Activated naive CD8-positive, alpha-beta T cell treated with anti-CD3 and anti-CD28 coated beads, Interleukin-2, amount 10 ng/mL, durations not matched to agents 7 days and 5 days (primary cell): ENCODE measurements at places on chromosomes 11 and 22. TPM values are rescaled to one million over a fixed set of nuclear protein-coding genes. Genes with fewer than 3 reads are reported as not detected.
A peak's percentile ranks its signal among the peaks of the same experiment; 100 is the strongest.

GRCh38 chr11:35651263-35651662 is 11.3 kb upstream of the TRIM44 start:
- DNase-seq, result no peak
- peaks cover 27% of the 10 kb centered on the region for H3K27me3 ChIP-seq
- no peaks in the 10 kb centered on the region for H3K36me3 ChIP-seq

DNA sequence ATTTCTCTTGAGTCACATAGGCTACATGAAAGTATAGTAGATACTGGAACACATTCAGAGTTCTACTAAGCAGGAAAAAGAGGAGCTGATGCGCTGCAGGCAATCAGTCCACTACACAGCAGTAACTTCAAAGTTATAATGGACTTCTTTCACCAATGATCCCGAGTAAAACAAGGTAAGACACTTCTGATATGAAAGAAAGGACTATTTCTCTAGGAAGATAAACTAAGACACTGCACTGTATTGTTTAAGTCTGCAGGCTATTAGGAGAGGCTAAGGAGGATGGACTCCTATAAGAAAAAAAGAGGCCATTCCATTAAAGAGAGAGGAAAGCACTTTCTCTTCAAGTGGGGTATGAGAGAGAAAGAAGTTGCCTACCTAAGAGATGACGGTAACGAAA is 31.6 kb upstream of the ARL14EP start:
- peaks cover 10% of the 10 kb centered on the region for H3K4me1 ChIP-seq
- no peak overlapping the region for H3K4me3 ChIP-seq
- no peak for DNase-seq
- H3K27me3 ChIP-seq, result peaks cover 4% of the 10 kb centered on the region
- peaks cover 1% of the 10 kb centered on the region for H3K36me3 ChIP-seq
- H3K27ac ChIP-seq, result no peak overlapping the region

Gene SCUBE2
- total RNA-seq, result not detected

Gene ANO9
- total RNA-seq, result 115 TPM

DNA sequence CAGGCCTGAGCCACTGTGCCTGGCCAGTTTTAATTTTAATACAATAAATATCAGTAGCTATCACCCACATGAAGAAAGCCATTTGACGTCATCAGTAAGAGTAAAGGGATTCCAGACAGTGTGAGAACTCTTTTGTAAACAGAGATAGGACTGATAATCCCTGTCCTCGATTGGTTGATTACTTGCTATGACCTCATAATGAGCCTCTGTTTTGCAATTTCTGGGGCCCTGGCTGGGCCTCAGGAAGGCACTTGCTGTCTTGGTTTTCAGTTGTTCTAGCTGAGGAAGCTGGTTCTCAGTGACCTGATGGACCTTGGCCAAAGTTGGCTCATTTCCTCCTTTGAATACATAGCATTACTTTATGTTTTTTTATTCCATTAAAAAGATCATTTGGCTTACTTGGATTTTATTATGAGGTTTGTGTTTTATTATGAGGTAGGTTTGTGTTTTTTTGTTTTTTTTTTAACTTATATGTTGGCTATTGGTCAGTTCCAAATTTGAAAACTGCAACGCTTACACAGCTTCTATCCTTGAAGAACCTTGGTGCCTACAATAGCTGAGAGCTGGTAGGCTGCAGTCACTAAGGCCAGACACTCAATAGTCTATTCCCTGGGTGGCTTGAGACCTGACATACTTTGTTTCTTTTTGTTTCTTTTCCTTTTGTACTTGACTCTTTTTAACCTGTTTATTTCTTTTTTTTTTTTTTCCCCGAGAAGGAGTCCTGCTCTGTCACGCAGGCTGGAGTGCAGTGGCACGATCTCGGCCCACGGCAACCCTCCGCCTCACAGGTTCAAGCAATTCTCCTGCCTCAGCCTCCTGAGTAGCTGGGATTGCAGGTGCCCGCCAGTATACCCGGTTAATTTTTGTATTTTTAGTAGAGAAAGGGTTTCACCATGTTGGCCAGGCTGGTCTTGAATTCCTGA is 20.0 kb downstream of the MARK2 start:
- H3K36me3 ChIP-seq, result peaks cover 25% of the 10 kb centered on the region
- no peak overlapping the region for H3K4me3 ChIP-seq
- H3K27me3 ChIP-seq, result no peaks in the 10 kb centered on the region
- DNase-seq, result no peak
- no peak overlapping the region for H3K27ac ChIP-seq

DNA sequence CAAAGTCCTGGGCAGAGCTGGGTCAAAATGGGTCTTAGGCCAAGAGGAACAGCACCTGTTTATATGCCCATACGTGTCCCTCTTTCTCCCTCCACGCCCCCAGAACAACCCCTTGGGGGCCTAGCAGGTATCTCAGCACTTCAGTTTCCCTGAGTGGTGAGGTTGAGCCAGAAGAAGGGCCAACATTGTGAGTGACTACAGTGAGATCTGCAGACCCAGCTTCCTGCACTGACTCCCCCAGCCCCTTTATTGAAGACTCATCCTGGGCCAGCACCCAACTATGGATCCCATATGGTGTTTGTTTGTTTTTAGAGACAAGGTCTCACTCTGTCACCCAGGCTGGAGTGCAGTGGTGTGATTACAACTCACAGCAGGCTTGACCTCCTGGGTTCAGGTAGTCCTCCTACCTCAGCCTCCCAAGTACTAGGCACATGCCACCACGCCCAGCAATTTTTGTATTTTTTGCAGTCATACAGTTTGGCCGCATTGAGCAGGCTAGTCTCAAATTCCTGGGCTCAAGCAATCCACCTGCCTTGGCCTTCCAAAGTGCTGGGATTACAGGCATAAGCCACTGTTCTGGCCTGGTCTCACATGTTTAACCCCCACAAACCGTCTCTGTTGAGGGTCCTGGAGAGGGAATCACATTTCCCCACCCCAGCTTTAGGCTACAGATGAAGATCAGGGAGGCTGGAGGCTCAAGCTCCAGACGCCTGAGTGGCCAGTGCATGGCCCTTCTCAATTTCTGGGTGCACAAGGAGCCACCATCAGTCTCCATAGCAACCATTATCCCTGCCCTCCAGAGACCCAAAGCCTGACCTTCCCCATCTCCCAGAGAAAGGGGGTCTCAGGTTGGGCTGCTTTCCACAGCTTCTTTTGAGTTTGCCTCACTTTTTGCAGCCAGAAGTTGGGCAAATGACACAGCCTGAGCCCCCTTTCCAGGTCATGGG is 1.7 kb upstream of the LARGE2 start:
- no peak for DNase-seq
- peak overlapping the region; percentile 50 for H3K4me3 ChIP-seq
- H3K36me3 ChIP-seq, result peaks cover 4% of the 10 kb centered on the region
- peaks cover 20% of the 10 kb centered on the region for H3K4me1 ChIP-seq
- H3K27ac ChIP-seq, result no peak overlapping the region
- peaks cover 19% of the 10 kb centered on the region for H3K27me3 ChIP-seq

Gene TMEM191C
- 5.4 TPM for total RNA-seq

Gene APOA4
- total RNA-seq, result not detected

DNA sequence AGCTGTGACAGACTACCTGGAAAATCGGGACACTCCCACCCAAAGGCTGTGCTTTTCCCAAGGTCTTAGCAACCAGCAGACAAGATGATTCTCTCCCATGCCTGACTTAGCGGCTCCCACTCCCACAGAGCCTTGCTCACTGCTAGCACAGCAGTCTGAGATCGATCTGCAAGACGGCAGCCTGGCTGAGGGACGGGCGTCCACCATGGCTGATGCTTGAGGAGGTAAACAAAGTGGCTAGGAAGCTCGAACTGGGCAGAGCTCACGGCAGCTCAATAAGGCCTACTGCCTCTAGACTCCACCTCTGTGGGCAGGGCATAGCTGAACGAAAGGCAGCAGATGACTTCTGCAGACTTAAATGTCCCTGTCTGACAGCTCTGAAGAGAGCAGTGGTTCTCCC is 84.9 kb downstream of the SMCO4 start:
- H3K27ac ChIP-seq, result no peak overlapping the region
- no peak overlapping the region for H3K4me3 ChIP-seq
- H3K36me3 ChIP-seq, result no peaks in the 10 kb centered on the region

Gene ANO3
- not detected for total RNA-seq

GRCh38 chr11:72598906-72599305 is 75.3 kb downstream of the PDE2A start:
- no peak for DNase-seq
- H3K4me1 ChIP-seq, result peaks cover 2% of the 10 kb centered on the region
- no peaks in the 10 kb centered on the region for H3K36me3 ChIP-seq
- H3K27me3 ChIP-seq, result peaks cover 8% of the 10 kb centered on the region

- H3K4me1 ChIP-seq, result no peaks in the 10 kb centered on the region
- no peaks in the 10 kb centered on the region for H3K27me3 ChIP-seq
- H3K36me3 ChIP-seq, result peaks cover 2% of the 10 kb centered on the region
- no peak overlapping the region for H3K4me3 ChIP-seq
- no peak overlapping the region for H3K27ac ChIP-seq
Observed at GRCh38 chr22:36768616-36769015, 7.3 kb downstream of the IFT27 start.

- no peaks in the 10 kb centered on the region for H3K36me3 ChIP-seq
- H3K27ac ChIP-seq, result no peak overlapping the region
Observed at GRCh38 chr11:118139578-118139977, 13.0 kb downstream of the SCN4B start.

DNA sequence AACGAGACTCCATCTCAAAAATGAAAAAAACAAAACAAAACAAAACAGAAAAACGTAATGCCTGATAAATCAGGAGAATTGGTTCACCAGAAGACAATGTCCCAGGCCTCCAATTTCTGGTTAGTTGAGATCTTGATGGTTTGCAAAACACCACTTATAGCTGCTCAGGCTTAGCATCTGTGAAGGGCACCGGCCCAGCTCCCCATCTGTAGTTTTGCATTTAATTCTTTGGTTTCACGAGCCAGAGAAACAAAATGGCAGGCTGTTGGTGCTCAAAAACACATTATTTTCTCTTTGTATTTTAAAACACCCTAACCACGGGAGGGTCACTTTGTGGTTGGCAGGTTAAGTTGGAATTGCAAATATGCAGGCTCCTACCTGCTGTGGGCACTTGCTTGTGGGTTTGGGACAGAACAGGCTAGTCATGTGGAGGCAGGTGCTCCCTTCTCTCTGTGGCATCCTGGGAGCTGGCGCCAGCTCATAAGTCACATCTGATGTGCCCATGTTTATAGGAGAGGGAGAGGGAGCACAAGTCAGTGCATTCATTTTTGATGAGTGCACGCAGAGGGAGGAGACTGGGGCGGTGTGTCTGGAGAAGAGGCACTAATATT is 145.9 kb downstream of the CEP164 start:
- no peak overlapping the region for H3K27ac ChIP-seq
- peaks cover 2% of the 10 kb centered on the region for H3K27me3 ChIP-seq
- H3K4me1 ChIP-seq, result peaks cover 2% of the 10 kb centered on the region

GRCh38 chr11:131583938-131584337 is 213.5 kb downstream of the NTM start:
- no peak overlapping the region for H3K4me3 ChIP-seq
- no peak overlapping the region for H3K27ac ChIP-seq
- no peaks in the 10 kb centered on the region for H3K36me3 ChIP-seq

Gene GAL3ST1
- 0.44 TPM for total RNA-seq

Gene SNX15
- total RNA-seq, result 28.3 TPM

Gene SERPIND1
- total RNA-seq, result not detected

DNA sequence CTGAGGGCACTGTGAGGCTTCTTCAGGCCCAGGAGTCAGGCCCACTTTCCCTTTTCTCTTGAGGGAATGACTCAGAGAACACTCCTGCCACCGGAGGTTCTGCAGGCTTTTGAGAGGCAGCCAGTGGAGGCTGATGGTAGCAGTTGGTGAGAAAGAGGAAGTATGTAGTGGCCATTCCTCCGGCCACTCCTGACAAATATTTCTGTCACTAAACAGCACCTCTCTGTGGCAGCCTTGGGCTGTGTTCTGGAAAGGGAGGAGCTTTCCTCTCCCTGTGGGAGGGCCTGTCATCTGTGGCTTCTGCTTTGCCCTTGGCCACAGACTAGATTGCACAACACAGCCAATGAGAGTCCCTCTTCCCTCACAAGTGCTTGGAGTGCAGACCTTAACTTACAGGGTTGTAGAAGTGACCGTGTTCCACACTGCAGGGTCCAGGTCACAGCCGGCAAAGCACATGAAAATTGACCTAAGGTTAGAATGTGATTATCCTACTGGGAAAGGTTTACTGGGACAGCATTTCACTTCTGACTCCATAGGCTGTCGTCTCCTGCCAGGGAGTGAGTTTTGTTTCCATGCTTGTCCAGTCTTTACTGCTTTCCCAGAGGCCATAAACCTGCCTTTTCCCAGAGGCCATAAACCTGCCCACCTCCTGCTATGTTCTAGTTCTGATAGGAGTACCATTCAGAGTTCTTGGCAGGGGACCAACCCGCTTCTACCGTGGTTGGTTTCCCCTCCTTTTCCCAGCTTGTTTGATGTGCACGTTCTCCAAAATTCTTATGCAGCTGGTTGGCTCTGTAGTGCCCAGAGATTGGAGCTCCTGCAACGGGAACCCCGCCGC is 33.3 kb downstream of the MARK2 start:
- no peaks in the 10 kb centered on the region for H3K27me3 ChIP-seq
- H3K4me3 ChIP-seq, result peak overlapping the region; percentile 71
- H3K36me3 ChIP-seq, result peaks cover 17% of the 10 kb centered on the region
- H3K27ac ChIP-seq, result peak overlapping the region; percentile 81

DNA sequence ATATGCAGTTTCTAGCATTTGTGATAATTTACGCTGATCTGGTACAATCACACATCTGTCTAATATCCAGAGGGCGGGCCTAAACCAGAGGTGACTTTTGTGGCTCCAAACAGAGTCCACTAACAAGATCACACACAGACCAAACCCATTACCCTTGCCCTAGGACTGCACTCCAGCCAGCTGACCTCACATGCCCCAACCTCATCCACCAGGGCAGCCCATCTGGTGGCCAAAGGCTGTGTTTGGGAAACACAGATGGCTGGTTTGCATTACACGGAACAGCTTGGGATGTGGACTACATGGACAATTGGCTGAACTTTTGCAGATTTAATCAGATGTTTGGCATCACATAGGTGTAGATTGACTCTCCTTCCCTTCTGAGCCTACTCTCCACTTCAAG is 228.2 kb downstream of the GRIK4 start:
- DNase-seq, result no peak
- no peak overlapping the region for H3K27ac ChIP-seq
- no peaks in the 10 kb centered on the region for H3K4me1 ChIP-seq
- no peak overlapping the region for H3K4me3 ChIP-seq

Gene CPSF7
- total RNA-seq, result 115 TPM

- no peak overlapping the region for H3K27ac ChIP-seq
- H3K27me3 ChIP-seq, result peaks cover 3% of the 10 kb centered on the region
- no peak for DNase-seq
- H3K4me1 ChIP-seq, result no peaks in the 10 kb centered on the region
- H3K4me3 ChIP-seq, result no peak overlapping the region
Observed at GRCh38 chr11:13907678-13908077, 54.8 kb upstream of the SPON1 start.

DNA sequence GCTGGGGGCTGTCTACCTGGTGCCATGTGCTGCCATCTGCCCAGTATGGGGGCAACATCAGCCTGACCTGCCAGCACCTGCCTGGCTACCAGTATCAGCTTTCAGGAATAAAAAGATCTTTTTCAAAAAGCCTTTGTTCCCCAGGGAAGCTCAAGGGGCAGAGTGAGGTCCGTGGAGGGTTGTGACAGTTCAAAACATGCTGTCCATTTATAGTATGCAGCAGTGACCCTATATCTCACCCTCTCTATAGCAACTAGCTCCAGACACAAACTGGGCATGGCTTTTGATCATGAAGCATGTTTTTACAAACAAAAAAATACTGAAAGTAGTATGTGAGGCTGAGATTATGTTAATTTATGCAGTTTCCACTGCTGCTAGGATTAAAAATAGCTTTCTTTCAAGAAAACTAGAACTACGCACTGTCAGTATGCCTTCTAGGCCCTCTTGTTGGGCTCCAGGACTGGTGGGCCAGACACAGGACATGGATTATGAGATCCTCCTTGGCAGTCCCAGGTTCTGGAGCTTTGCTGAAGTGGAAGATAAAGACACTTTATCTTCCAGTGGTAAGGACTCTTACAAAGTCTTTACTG is 23.4 kb downstream of the NAV2 start:
- H3K27me3 ChIP-seq, result peaks cover 8% of the 10 kb centered on the region
- DNase-seq, result no peak
- no peaks in the 10 kb centered on the region for H3K4me1 ChIP-seq
- no peak overlapping the region for H3K4me3 ChIP-seq
- no peak overlapping the region for H3K27ac ChIP-seq
- no peaks in the 10 kb centered on the region for H3K36me3 ChIP-seq
